ENCODE measurements at places on chromosomes 2 and 18. TPM values are rescaled to one million over a fixed set of nuclear protein-coding genes. Genes with fewer than 3 reads are reported as not detected.

SLC9A2 gene
- total RNA-seq = not detected

PJVK gene
- total RNA-seq = 2.5 TPM

CPLX4 gene
- not detected for total RNA-seq

DNA sequence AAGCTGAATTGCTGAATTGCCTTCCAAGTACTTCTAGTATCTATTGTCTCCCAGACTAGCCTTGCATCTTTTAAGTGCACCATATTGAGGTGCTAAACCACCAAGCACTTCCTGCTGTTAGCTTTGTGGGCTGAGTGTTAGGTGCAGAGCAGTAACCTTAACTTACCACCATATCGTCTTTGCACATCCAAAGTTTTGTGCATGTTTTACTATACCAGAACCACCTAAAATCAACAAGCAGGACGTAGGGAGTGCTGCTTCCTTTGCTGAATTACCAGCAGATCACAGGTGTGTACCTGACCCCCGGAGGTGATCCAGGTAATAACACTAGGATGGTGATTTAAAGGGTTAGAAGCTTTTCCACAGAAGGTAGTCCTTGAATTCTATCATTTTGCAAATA lies 359.9 kb upstream of the HNRNPA3 start:
- H3K36me3 ChIP-seq = peaks cover 10% of the 10 kb centered on the region
- DNase-seq = peak; percentile 56
- H3K27me3 ChIP-seq = peaks cover 4% of the 10 kb centered on the region
- H3K4me1 ChIP-seq = peaks cover 56% of the 10 kb centered on the region

DNA sequence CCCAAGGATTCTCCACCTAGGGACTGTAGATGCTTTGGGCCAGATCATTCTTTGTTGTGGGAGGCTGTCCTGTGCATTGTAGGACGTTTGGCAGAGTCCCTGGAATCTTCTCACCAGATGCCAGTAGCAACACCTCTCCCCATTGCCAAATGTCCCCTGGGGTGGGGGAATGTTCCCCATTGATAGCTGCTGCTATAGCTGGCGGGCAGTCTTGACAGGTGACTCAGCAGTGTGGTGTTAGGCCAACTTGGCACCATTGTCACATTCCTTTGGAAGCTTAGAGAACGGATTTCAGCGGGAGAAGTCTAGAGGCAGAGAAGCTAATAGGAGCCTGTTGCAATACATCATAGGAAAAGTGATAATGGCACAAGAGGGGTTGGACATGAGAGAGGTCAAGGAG lies 495.7 kb upstream of the SMIM21 start:
- no peak for DNase-seq
- no peak overlapping the region for H3K4me3 ChIP-seq
- H3K27ac ChIP-seq = no peak overlapping the region
- no peaks in the 10 kb centered on the region for H3K4me1 ChIP-seq
- no peaks in the 10 kb centered on the region for H3K27me3 ChIP-seq

DNA sequence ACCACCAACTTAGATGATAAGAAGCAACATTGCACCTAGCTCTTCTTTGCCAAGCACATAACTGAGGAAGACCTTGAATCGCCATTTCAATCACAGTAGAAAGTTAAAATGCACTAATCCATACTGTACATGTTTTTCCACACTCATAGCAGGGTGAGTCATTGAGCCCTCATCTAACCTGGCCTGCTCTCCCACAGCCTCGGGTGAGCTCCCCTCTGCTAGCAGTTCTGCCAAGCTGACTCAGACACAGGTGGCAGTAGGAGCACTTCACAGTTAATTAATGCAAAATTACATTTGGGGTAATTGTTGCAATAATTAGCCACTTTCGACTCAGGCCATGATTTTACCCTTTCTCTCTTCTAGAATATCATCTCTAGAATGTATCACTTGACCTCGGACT lies 1632.8 kb upstream of the CELF4 start:
- no peaks in the 10 kb centered on the region for H3K27me3 ChIP-seq
- DNase-seq = no peak
- no peak overlapping the region for H3K27ac ChIP-seq
- no peaks in the 10 kb centered on the region for H3K4me1 ChIP-seq
- no peaks in the 10 kb centered on the region for H3K36me3 ChIP-seq
- no peak overlapping the region for H3K4me3 ChIP-seq
